ENCODE measurements at places on chromosomes 16 and 17.
A peak's percentile ranks its signal among the peaks of the same experiment; 100 is the strongest.

DNA sequence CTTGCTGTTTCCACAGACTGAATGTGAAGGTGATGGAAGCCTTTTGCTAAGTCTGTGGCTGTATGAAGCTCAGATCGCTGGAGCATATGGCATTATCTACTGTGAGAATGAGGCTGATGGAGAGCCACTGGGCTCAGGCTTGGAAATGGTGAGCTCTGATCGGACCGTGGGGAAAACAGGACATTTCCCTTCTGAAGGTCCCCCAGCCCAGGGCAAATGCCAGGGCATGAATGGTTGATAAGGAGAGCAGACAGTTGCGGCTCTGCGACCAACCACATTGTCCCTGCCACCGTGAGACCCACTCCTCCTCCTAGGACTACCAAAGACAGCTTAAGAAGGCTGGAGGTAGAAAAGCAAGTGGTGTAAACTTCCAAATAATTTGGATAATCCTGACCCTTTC, 4.7 kb upstream of the CUEDC1 start:
- DNase-seq, result no peak

DNA sequence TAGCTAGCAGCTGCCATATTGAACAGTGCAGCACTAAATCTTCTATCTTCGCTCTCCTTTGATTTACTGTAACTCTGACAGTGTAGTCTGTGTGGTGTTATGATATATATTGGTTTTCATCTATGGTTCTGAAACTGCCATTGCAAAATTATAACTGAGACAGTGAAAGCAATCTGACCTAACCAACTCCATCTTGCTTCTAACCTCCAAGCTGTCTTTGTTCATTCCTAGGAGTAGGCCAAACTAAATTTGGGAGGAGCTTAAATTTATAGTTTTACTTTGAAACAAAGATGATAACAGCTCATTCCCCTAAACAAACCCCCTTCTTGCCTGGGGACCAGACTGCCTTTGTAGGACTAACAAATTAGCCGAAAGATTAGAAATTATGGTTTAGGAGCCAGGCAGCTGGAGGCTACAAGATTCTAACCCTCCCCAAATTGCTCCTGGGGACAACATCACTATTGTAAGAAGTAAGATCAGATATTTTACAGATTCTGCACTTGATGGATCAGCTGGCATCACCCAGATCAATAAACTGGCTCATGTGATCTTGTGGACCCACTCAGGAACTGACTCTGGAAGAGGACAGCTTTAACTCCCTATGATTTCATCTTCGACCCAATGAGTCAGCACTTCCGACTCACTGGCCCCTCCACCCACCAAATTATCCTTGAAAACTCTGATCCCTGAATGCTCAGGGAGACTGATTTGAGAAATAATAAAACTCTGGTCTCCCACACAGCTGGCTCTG, 47.0 kb upstream of the FBXO47 start:
- DNase-seq, result no peak

- DNase-seq, result no peak
These were observed 1.1 kb upstream of the ALOX12 start for GRCh38 chr17:6994666-6995256.

DNA sequence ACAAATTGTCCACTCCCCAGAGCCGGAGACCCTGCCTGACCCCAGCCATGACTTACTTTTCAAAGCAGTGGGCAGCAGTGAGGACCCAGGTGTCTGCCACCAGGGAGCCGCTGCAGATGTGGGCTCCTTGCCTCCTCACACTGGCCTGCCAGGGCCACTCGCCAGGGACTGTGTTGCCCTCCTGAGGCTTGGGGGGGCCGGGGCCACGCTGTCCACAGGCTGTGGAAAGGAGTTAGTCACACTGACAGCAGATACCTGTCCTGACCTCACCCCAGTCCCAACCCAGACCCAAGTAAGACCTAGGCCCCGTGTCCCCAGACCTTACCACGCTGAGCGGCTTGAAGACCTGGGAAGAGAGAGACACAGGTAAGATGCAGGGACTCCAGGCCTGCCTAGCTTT, 1.3 kb downstream of the PRSS53 start:
- DNase-seq, result no peak

- DNase-seq, result no peak
These were observed 158.6 kb upstream of the CDH8 start for GRCh38 chr16:62194828-62195227.

- no peak for DNase-seq
These were observed 74.5 kb downstream of the ABCC6 start for GRCh38 chr16:16148755-16149154.

DNA sequence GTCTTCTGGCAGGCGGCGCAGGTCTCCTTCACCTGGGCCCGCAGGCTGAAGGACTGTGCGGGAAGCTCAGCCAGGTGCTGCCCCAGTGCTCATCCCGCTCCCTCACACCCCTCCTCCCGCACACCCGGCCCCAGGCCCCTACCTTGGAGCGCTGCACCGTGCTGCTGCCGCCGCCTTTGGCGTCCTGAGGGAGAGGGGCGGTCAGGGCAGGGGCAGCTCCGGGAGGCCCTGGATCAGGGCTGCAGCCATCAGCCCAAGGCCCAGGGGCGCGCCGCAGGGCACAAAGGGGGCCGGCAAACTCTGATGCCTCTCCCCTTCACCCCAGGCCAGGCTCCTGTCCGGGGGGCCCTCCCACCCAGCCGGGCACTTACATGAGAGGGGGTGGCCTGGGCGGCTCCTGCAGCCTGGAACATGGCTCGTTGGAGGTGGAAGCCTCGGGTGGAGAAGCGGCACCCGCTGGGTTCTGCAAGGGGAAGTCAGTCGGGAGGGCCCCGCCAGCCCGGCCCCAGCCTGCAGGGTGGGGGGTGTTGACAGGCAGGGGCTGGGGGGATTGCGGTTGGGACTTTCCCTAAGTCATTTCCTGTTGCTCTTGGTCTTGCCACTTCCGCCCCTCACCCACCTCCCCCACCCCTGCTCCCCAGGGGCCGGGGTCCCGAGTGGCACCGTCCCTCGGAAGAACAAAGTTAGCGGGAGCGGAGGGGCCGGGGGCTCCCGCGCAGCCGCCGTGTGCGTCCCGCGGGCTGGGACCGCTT, 863 bp downstream of the LIMD2 start:
- DNase-seq, result peak; percentile 63

- no peak for DNase-seq
These were observed 3.9 kb downstream of the GCGR start for GRCh38 chr17:81807839-81808238.

DNA sequence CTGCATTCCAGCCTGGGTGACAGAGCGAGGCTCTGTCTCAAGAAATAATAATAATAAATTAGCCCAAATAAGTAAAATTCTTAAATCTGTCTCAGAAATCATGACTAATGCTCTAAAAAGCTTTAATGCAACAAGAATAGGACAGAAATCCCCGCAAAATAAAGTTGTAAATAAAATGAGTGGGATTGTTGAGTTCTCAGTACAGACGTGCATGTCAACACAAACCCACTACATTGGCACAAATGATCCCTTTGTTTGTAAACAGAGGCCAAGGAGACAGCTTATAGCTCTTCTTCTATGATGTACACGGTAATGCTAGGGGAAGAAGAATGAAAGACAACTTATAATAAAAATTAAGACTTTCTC, 6.0 kb downstream of the STAT5B start:
- no peak for DNase-seq

GRCh38 chr16:29675811-29676643, 3.0 kb upstream of the QPRT start:
- DNase-seq, result no peak

Measured in right kidney (tissue), 9 donors.